Iris pigment epithelial cell (primary cell): ENCODE measurements at places on chromosomes 16 and 17.

GRCh38 chr16:23318639-23319038 lies 16.5 kb downstream of the SCNN1B start:
- DNase-seq, result no peak

- no peak for DNase-seq
Observed at GRCh38 chr17:9237661-9238301, 216.5 kb downstream of the NTN1 start.

- peak; percentile 8 for DNase-seq
Observed at GRCh38 chr17:80827646-80828643, 163.7 kb upstream of the CHMP6 start.

DNA sequence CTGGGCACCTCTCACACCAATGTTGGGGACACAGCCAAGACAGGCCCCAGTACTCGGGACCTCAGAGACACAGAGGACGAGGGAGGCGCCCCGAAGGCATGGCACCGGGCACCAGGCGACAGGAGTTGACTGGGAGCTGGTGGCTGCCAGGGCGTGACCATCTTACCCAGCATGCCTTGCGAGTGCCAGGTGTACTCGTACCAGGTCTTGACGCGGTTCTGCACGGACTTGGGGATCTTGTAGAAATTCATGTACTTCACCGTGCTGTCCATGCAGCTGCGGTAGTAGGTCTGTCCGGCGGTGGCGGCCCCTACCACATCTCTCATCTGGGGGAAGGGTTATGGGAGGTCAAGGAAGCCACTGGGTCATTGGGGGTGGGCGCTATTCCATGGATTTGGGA lies 67.3 kb downstream of the CNGB1 start:
- no peak for DNase-seq

DNA sequence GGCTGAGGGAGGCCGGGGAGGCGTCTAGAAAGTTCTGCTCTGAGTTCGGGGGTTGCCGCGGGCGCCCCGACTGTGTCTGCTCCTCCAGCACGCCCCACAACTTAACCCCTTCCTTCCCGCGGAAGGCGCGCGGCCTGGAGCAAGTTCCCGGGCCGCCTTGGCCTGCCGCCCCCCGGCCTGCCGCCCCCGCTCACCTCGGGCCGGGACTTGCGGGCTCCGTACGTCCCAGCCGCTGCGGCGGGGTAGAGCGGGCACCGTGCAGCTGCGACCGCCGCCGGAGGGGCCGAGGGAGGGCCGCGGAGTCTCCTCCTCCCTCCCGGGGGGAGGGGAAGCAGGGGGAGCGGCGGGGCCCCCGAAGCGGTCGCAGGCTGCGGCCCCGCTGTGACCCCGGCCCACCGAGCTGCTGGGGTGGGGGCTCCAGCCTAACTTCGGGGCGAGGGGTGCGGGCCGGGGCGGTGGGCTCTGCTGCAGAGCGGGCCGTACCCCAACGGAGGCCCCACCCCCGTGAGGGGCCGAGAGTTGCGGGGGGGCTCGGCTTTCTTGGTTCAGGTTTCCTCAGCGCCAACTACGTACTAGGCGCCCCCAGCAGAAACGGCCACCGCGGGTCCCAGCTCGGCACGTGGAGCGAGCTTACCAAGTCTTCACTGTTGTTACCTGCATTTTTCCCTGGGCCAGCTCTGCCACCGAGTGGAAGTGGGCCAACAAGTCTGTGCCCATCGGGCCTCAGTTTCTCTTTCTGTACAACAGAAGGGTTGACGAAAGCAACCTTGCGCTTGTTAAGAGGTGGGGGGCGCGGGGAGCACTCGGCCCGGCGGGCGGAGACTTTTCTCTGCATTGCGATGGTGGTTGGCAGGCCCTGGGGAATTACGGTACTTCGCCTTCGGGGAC lies at the start of gene CCDC102A:
Gene CCDC102A (minus strand): TSS at position 266 of the 888 bp plus-strand sequence. CDS start 7,394 bp downstream, outside the sequence.
- no peak for DNase-seq

- DNase-seq, result no peak
Observed at GRCh38 chr16:88393034-88393433, 10.3 kb downstream of the ZNF469 start.

- peak; percentile 56 for DNase-seq
Observed at GRCh38 chr17:66272811-66273585, 29.4 kb upstream of the PRKCA start.

GRCh38 chr17:36127199-36127893 lies 23.7 kb downstream of the CCL4 start:
- DNase-seq, result no peak

- DNase-seq, result no peak
Observed at GRCh38 chr16:67547423-67548264, 14.7 kb upstream of the CTCF start.

DNA sequence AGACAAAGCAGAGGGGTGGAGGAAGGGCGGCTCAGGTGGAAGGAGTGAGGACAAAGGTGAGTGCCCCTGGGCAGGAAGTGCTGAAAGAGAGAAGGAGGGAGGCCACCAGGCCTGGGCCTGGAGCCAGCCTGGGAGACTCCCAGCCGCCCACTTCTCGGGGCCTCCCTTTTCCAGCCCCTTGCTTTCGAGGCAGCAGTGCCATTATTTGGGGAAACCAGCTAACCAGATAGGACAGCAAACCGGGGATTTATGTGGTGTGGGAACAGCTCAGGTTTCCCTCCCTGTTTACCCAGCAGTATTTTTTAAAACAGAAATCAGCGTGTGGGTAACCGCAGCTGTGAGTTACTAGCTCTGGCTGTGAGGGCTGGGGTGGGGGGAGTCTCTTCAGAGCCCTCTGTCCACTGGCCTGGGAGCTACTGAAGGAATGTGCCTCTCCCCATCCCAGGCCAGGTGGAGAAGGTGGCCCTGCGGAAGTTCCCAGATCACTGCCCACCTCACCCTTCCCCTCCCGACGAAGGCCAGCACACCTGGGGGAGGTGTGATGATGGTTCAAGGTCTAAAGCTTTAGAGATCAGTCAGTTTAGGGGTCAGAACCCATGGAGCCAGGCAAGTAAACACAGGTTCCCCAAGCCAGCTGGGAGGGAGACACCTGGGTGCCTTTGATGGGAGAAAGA lies 8.4 kb upstream of the MEOX1 start:
- DNase-seq, result peak; percentile 40

DNA sequence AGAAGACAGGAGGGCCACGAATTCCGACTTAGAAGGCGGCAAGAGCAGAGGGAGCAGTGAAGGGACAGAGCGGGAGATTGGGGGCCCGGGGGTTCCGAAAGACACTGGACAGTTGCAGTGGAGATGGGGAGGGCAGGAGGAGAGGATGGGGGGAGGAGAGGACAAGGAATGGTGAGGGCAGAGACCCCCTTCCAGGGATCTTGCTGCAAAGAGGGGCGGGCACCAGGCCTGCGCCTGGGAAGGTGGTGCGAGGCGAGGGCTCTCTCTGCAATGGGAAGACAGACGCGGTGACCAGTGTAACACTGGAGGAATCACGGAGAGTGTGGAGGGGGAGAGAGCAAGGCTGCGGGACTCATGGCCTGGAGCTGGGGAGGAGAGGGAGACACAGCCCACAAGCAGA lies 185.2 kb downstream of the RBFOX3 start:
- no peak for DNase-seq

- DNase-seq, result no peak
Observed at GRCh38 chr17:69869667-69870066, 205.4 kb upstream of the KCNJ16 start.

GRCh38 chr16:89442990-89443726 lies 47.2 kb downstream of the ANKRD11 start:
- DNase-seq, result peak; percentile 82

GRCh38 chr17:21289902-21290571 lies 5.5 kb downstream of the MAP2K3 start:
- no peak for DNase-seq

DNA sequence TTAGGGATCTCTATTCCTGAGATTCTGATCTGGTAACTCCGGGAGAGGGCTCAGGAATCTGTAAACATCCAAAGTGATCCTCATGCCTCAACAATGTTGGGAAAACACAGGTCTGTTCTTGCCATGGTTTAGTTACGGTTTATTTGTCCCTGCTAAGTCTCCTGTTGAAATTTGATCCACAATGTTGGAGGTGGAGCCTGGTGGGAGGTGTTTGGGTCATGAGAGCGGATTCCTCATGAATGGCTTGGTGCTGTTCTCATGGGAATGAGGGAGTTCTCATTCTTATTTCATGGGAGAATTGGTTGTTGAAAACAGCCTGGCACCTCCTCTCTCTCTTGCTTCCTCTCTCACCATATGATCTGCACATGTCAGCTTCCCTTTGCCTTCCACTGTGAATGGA lies 608.6 kb upstream of the GOT2 start:
- DNase-seq, result no peak

DNA sequence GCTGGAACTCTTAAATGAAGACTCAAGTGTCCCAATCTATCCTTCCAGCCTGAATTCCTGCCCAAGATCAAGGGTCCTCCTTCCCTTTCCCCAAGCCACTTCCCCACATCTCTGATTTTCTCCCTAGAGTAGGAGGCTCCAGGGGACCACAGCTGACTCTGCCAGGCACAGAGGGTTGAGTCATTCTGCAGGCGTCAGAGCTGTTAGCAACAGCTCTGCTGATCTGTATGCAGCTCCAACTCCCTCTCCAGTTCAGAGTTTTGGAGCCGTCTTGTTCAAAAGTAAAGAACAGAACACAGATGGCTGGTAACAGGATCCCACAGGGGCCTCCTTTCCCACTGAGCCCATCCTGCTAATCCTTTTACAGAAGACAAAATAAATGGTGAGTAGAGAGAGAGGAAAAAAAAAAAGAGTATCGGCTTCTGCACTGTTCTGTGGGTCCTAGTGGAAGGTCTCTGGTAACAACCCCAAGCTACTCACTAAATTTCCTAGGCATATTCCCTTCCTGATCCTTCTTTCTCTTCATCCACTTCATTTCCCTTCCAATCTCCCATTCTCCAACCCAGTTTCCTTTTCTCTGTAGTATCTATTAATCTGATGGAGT lies 13.4 kb upstream of the TAOK1 start:
- peak; percentile 93 for DNase-seq

DNA sequence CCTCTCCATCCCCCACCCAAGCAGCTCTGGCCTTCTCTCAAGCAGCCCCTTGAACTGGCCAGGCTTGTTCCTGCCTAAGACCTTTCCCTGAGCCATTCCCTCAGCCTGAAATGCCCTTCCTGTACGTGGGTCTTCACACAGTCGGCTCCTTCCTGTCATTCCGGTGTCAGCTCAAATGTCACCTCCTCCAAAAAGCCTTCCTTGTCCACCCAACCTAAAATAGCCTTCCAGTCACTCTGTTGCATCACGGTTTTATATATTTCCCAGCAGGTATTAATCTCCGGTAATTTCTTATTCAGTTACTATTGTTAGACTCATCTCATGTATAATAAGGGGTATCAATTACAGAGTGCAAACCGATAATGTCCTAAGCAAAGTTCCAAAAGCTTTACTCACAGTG lies 51.8 kb downstream of the C17orf67 start:
- DNase-seq, result no peak

DNA sequence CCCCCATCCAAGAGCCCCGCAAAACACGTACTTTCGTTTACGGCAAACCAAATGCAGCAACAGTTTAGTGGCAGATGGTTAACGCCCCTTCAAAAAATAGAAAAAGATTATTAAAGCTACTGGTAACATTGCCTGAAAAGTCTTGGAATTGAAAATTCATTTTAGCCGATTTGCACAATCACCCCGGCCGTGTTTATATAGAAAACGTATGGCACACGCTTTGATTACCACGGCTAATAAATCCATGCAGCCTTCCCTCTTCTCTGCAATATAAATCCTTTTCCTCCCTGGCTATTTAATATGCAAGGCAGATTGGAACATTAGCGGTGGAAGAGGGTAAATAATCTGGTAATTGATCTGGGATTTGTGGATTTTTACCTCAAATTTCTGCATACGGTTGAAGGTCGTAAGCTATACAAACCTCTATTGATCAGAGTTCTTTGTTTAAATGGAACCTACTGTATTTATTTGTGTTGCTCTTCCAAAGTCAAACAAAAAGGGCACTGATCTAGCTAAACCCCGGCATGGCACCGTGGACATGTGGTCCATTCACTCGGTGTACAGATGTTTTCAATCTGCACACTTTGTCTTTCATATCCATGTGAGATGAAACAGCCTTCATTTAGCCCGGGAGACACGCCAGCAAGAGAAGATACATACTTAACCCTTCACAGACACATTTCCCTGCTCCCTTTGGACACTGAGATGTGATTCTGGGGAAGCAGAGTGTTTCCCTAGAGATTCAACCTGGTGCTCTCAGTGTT lies 238.1 kb upstream of the MAF start:
- no peak for DNase-seq

- peak; percentile 73 for DNase-seq
Observed at GRCh38 chr17:81641825-81642489, 5.0 kb downstream of the TSPAN10 start.

GRCh38 chr17:67491009-67491680 lies 114.1 kb downstream of the PITPNC1 start:
- DNase-seq, result peak; percentile 99

DNA sequence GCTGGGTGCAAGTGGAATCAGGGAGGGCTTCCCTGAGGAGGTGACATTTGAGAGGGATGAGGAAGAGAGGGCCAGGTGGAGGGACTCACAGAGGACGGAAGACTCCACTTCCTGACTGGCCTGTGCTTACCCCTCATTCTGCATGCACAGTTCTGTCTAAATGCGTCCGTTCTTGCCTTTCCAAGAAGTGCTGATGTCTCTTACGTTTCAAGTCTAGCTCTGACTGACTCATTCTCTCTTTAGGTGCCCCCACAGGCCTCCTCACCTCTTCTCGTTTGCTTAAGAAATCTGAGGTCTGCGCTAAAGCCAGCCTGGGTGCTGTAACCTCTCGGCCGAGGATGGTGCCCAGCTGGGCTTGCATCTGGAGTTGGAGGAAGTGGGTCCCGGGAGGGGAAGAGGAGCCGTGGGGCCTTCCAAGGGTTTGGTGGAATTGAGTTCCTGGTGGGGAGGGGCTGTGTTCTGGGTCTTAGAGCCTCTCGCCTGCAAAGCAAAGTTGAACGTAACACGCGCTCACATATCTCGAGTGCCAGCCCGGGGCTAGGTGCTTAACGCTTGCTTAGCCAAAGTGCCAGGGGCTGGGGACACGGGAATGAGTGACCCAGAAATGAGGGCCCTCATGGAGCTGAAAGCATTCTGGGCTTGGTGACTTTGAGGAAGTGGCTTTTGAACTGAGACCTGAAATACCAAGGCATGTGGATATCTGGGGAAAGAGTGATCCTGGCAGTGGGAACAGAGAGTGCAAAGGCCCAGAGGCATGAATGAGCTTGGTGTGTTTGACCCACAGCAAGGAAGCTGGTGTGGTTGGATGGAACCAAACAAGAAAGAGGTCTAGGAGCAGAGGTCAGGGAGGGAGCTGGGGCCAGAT lies 4.8 kb downstream of the IL4R start:
- peak; percentile 83 for DNase-seq

DNA sequence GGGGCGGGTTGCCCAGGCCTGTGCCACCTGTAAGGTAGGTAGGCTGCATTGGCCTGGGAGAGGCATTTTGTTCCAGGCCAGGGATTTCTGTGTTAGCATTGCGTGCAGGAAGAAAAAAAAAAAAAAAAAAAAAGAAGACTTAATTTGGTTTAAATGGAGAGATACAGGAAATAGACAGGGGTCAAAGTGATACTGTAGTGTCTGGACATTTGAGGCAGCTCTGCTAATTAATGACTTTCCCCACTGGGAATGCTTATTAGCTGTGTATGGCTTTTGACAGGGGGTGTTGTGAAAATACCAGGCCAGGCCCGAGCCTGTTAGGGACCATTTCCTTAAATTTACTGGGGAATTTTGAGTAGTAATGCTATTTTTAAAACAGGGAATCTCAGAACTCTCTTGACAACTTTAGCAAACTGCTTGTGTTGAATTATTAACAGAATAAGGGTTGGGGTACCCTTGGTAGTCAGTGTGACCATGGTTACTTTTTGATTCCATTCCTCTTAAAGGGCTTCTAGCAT lies 1.0 kb downstream of the MAP2K4 start:
- no peak for DNase-seq
